ENCODE measurements at places on chromosomes 6 and 20.

DNA sequence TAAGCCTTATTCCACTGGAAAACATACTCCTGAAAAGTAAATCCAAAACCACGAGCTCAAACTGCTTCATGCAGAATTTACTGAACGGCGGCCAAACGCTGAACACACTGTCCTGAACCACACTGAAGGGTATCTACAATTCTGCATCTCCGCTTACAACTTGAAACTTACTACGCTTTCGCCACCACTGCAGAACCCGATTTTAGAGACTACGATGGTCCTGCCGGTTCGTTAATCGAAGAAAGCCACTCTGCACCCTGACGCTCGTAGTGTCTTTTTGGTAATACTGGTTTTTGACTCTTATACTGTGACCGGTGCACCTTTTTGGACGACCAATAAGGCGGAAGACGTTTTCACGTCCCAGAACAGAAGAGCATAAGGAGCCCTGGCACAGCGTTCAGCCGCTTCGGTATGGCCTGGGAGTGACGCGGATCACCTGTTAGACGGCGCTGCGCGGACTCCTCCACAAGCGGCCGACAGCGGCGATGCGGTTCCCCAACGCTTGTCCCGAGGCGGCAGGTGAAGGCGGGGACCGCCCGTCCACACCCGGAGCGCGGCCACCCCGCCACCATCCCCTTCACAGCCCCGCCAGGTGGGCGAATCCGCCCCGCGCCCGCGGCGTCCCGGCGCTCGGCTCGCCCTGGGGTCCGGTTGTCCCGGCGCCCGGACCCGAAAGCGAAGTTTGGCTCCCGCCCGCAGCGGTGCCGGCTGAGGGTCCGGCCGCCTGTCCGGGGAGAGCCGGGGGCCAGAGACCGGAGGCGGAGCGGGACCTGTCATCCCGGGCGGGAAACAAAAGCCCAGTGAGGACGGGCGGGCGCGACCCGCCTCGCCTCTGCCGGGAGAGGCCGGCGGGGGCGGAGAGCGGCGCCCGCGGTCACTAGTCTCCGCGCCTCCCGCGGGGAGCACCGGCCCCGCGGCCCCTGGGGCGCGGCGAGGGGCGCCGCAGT is 784 bp downstream of the FKBP5 start:
- DNase-seq, result peak; percentile 48

- no peak for DNase-seq
Observed at GRCh38 chr6:17167327-17167979, 65.6 kb downstream of the STMND1 start.

DNA sequence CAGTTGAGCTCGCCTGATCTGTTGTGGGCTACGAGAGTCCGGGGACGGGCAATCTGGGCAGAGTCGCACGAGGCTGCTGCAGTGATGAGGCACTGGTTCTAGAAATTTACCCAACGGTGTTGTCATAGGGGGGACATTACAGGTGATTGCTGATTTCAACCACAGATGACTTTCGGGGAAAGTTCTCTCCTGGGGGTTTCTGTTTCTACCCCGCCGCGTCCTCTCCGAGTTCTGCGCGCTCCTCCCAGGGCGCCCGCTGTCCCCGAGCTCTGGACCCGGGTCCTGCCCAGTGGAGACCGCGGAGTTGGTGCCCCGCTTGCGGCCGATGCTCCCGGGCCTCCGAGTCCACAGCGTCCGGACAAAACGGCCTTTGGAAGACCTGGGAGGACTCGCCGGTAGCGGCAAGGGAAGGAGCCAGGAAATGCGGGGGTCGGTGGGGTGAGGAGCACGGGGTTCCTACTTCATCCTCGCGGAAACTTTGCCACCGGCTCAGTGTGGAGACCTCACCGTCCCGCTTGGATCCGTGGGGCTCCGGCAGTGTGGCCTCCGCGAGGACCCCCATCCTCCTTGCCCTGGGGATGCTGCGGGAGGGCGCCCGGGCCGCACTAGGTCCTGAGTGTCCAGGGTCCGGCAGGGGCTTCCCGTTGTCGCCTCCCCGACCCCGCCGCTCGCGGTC is 12.3 kb upstream of the RAET1L start:
- no peak for DNase-seq

GRCh38 chr6:146304181-146304580 is 239.5 kb upstream of the RAB32 start:
- DNase-seq, result no peak

DNA sequence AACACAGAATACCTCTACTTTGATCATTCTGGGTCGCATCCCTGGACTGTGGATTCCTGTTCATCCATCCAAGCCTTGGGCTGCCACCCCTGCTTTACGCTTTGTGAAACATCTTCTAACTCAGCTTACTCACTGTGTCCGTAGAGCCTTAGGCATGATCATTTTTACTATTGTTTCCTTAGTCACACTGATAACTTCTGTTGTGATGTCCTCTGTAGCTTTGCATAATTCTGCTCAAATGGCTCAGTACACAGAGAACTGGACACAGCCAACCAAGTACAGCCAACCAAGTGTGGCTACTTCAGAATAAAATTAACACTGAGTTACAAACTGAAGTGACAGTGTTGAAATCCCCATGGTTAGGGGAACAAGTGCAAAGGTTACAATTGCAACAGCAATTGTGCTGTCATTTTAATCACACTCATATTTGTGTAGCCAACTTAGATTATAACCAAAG is 8.6 kb upstream of the FKBP1A start:
- no peak for DNase-seq

- DNase-seq, result no peak
Observed at GRCh38 chr6:105346052-105346451, 56.8 kb downstream of the PREP start.

DNA sequence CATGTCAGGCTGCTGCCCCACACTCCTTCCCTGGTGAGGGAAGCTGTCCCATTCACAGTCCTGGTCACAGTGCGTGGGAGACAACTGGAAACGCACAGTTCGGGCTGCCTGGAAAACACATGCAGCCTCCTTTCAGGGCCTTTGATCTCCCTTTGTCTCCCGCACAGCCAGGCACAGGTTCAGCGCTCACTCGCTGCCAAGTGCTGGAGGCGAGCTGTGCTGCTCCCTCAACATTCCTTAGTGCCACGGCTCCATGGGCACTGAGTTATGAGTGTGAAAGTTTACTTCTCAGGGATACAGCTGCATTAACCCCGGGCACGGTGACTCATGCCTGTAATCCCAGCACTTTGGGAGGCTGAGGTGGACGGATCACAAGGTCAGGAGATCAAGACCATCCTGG is 9.1 kb downstream of the YTHDF1 start:
- DNase-seq, result no peak
